Activated CD4-positive, alpha-beta T cell treated with anti-CD3 and anti-CD28 coated beads, Interleukin-2, Interleukin-4, amounts not matched to agents 100 ng/mL and 50 ng/mL, durations not matched to agents 16 hours and 8 hours (primary cell): ENCODE measurements at places on chromosomes 7 and 10.
A peak's percentile ranks its signal among the peaks of the same experiment; 100 is the strongest.

DNA sequence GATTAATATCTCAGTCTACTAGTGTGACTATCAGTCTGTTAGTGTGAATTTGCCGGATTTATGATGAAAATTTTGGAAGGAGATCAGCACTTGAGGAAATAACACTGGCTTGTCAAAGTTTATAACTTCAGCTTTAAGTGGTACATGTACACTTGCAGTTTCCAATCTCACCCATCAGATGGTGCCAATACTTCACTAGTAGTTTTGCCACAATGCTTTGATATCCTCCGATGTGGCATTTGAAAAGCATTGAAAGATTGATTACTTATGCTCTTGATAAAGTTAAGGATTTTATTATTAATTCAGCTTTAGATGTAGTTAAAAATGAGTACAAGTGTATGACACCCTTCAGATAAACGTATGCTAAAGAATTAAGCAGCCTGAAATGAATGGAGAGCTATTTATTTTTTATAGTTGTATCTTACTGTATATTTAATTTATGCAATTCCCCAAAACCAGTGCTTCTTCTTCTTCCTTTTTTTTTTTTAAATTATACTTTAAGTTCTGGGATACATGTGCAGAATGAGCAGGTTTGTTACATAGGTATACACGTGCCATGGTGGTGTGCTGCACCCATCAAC lies 98.2 kb downstream of the ANLN start:
- DNase-seq, result peak; percentile 73

DNA sequence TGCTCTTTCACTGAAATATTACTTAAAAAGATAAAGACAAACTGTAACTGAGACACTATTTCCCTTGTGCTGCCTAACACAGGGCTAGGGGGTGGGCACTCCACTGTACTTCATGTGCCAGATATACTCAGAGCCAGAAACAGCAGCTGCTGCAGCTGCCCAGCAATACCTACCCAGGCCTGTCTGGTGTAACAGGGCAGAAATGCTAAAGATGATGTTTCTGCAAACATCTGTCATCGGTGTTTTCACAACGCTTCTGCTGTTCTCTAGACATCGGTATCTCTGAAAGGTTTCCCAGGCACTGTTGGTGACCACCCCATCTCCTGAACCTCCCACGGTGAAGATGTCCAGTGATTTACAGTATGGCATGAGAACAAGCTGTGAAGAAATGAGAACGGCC lies 42.7 kb downstream of the LAMB1 start:
- no peak for DNase-seq

DNA sequence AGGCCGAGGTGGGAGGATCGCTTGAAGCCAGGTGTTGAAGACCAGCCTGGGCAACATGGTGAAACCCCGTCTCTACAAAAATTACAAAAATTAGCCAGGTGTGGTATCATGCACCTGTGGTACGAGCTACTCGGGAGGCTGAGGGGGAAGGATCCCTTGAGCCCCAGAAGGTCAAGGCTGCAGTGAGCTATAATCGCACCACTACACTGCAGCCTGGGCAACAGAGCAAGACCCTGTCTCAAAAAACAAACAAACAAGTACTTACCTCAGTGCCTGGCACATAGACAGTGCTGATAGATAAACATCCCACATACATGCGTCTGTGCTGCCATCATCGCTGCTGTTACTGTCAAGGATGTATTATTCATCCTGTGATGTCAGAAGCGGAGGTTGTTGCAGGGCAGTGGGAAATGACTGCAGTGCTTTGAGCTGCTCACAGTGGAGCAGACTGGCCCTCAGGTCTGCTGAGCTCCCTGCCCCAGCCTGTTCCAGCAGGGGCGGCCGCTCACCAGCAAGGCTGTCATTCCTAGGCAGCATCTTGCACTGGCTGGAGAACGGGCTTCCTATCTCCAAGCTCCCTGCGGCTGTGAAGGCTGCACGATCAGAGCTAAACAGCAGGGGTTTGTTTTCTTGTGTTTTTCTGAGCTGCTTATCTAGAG lies 18.6 kb downstream of the FOXK1 start:
- no peak for DNase-seq

DNA sequence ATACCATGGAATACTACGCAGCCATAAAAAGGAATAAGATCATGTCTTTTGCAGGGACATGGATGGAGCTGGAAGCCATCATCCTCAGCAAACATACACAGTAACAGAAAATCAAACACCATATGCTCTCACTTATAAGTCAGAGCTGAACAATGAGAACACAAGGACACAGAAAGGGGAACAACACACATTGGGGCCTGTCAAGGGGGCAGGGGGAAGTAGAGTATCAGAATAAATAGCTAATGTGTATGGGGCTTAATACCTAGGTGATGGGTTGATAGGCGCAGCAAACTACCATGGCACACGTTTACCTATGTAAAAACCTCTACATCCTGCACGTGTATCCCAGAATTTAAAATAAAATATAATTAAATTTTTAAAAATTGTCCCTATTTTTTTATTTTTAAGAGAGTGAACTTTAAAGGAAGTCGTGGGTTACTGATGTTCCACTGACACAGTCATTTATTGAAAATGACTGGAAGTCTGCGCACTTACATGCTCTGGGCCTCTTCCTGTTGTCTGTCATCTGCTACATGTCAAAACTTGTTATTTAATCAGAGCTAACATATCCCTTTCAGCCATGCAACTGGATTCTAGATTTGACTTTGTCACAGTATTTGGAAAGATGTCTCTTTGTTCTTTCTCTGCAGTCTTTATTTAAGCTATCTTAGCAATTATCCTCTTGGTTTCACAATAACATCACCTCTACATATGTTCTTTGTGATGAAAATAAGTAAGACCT lies 73.7 kb upstream of the ABCB5 start:
- peak; percentile 4 for DNase-seq

DNA sequence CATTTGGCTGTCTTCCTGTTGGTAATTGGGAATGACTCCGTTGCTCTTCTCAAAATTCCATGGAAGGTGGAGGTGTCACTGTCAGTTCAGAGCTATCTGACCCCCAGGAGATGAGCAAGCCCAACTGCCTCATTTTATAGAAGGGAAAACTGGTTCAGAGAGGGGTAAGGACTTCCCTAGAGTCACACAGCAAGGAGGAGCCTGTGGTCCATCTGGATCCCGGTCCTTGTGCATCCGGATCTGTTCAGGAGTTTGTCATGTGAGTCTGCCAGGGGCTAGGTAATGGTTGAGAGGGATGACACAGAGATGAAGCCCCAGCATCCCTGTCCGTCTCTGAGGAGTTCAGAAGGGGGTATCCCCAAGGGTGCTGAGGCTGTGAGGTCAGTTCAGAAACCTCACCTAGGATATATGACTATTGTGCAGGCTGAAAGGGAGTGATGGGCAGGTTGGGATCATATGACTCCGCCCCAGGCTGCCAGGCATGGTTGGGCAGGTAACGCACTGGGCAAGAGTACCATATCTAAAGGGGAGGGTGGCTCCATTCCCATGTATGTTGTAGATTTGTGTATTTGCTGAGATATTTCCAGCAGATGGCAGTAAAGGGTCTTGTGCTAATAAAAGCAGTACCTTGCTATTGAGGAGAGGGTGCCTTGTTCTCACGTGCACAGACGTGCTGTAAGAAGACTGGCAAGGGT lies 16.0 kb upstream of the SLC29A3 start:
- peak; percentile 49 for DNase-seq

DNA sequence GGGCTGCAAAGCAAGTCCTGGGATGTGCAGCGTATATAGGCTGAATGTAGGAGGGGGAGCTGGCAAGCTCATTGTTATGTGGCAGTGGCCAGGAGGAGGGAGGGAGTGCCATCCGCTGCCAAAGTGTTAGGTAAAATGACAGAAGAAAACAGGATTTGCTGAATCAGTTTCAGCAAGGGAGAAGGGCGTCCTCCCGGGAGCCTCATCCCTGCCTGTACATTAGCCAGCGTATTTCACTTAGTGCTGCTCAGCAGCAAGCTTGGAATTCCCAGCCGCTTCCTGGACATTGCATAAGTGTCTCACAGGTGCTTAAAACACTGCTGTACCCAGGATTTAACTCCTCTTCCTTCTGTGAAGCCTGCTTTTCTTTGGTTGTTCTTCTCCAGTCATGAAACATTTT lies 2.5 kb downstream of the NIPSNAP2 start:
- DNase-seq, result no peak

GRCh38 chr10:90925079-90926029 lies 4.5 kb upstream of the ANKRD1 start:
- DNase-seq, result no peak

- DNase-seq, result no peak
Observed at GRCh38 chr7:118006979-118007378, 133.7 kb upstream of the CTTNBP2 start.

DNA sequence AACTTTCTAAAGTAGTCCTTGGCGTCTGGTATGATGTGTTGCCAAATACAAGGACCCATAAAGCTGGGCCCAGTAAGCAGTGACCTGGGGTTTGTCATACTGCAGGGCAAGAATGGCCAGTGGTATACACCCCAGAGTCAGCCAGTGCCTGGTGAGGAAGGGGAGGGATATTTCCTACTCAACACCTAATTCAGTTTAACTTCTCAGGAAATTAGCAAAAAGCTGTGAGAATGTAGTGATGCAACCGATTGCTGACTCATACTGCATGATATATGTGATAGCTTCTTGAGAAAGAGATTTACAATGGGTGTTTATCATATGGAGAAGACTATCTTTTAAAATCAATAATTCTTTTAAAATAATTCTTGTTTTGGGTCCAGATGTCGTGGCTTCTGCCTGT lies 889.3 kb upstream of the CELF2 start:
- DNase-seq, result no peak

GRCh38 chr7:31014826-31015225 lies 37.3 kb upstream of the ADCYAP1R1 start:
- DNase-seq, result no peak

DNA sequence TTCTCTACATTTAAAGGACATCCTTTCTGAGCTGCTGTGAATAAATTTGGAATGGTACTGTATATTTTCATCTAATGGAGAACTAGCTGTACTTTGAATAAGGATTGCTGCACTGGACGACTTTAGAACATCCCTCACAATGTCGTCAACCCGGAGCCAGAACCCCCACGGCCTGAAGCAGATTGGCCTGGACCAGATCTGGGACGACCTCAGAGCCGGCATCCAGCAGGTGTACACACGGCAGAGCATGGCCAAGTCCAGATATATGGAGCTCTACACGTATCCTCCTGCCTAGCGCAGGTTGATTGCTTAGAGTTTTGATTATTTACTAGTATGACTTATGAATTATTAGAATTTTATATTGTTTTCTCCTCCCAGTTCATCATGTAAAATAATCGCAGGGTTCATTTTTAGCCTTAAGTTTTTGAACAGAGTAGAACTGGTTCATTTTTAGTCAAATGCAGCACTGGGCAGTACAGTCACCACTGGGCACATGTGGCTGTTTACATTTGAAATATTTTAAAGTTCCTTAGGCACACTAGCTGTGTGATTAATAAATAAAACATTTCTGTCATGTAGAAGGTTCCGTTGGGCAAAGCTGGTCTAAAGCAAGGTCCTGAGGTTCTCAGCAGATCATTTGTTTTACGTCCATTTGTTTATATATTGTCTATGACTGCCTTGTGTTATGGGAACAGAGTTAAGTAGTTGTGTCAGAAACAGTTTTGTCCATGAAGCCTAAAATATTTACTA lies 31.5 kb downstream of the CUL1 start:
- no peak for DNase-seq

GRCh38 chr10:33091201-33091600 lies 133.2 kb upstream of the ITGB1 start:
- no peak for DNase-seq

DNA sequence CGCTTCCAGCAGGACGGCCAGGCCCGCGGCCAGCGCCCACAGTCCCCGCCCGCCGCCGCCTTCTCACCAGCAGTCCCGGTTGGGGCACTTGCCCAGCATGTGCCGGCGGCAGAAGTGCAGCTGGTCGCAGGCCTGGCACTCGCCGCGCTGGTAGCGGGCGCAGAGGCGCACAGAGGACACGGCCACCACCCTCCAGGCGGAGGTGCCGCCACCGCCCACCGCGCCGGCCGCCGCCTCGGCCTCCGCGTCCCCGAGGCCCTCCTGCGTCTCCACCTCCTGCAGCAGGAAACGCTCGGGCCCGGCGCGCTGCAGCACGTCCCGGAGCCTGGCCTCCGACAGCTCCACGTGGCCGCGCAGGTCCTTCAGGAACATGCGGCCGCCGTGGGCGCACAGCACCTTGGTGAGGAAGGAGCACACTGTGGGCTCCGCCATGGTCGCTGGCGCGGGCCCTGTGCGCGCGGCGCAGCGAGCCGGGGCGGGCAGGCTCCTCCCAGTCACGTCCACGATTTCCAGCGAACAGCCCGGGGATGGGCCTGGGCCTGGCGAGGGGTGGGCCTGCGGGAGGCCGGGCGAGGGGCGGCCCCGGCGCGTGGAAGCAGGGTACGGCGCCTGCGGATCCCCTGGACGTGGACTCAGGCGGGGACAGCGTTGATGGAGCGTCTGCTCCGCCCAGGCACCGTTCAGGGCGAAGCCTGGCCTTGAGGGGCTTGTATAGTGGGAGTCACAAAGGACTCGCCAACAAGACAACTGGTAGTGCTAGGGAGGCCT lies at the start of gene ZC3HAV1L:
Gene ZC3HAV1L, minus strand, starts transcription at position 457 of the 768 bp plus-strand sequence. Its CDS starts 25 bp downstream, at position 432.
- DNase-seq, result peak; percentile 74

DNA sequence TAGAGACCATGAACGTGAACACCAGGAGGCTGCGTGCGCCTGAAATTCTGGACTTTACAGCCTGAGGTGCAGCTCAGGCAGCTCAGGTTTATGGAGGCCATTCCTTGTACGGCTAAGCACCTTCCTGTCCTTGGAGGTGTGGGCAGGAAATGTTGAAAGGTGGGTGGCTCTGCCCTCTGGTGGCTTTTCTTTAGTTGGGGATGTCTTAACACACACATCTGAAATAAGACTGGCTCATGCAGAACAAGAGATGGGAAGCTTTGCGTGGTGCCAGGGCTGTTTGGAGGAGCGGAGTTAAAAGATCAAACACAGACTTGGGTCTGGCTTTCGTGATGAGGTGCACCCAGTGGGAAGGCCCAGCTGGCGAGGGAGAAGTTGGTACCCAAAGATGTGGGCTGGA lies 64.1 kb downstream of the DOCK1 start:
- DNase-seq, result no peak

GRCh38 chr10:36331121-36331520 lies 689.0 kb upstream of the FZD8 start:
- DNase-seq, result no peak

- DNase-seq, result no peak
Observed at GRCh38 chr7:36266683-36267082, 113.6 kb downstream of the EEPD1 start.

- DNase-seq, result no peak
Observed at GRCh38 chr7:28348636-28349035, 63.7 kb upstream of the CREB5 start.

GRCh38 chr10:43953672-43954071 lies 305.0 kb upstream of the ZNF32 start:
- DNase-seq, result no peak

GRCh38 chr7:118350260-118350659 lies 125.8 kb downstream of the ANKRD7 start:
- DNase-seq, result peak; percentile 7

- no peak for DNase-seq
Observed at GRCh38 chr7:71009636-71010035, 122.3 kb upstream of the GALNT17 start.
